ENCODE measurements at places on chromosomes 16 and 17.
A peak's percentile ranks its signal among the peaks of the same experiment; 100 is the strongest.

DNA sequence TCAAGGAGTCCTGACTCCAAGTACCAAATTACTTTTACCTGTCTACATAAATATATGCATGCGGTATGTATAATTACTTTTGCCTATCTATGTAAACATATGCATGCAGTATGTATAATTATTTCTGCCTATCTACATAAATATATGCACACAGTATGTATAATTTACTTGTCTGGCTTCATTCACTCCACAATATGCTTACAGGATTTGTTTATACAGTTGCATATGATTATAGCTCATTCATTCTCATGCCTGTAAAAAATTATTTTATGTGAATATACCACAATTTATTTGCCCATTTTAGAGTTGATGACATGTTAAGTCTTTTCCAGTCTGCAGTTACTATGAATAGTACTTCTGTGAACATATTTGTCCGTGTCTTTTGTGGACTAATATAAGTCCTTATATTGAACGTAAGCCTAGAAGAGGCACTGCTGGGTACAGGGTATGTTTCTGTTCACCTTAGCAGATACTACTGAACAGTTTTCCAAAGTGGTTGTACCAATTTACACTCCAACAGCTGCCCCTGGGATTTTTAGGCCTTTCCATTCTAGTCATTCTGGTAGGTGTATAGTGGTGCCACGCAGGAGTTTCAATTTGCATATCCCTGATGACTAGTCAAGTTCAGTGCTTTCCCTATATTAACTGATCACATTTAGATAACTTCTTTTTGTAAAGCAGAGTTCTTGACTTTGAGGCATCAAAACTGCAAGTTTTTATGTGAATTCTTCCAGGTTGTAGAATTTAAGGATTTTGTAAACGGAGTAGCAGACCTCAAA is 47.0 kb downstream of the MARVELD3 start:
- DNase-seq: no peak

GRCh38 chr16:12160249-12160648 is 183.7 kb downstream of the SNX29 start:
- DNase-seq: no peak

GRCh38 chr17:8698162-8698971 is 46.3 kb downstream of the CCDC42 start:
- no peak for DNase-seq

DNA sequence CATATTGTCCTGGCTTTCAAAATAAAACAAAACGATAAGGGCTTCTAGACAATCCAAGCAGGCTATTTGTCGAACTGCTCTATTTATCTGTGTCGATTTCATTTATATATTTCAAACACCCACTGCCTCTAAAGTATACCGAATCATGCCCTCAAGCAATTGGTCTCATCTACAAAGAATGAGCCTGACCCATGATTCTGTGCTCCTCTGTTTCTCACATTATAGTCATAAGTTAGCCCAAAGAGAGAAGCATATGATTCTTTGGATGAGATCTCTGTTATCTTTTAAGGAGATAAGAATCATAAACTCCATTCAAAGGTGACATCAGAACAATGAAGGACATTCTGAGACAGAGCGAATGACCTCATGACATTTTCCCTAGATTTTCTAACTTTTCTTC is 191.1 kb downstream of the MAP2K6 start:
- no peak for DNase-seq

- DNase-seq: no peak
Measured at GRCh38 chr17:80453126-80453997, 23.0 kb downstream of the NPTX1 start.

DNA sequence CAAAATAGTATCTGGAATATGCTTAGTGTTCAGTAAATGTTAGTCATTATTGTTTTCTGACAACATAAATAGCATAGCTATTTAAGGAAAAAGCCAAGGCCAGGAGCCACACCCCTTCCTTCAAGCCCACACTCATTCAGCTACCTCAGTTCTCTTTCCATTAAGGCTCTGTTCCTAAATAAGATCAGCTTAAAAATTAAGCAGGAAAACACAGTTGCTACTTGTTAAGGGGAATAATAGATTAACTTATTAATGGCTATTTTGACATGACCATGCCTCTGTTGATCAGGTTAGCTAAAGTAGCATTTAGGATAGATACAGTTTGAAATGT is 158.1 kb downstream of the CHD9 start:
- no peak for DNase-seq

- DNase-seq: no peak
Measured at GRCh38 chr16:23423496-23424049, 29.4 kb downstream of the COG7 start.

DNA sequence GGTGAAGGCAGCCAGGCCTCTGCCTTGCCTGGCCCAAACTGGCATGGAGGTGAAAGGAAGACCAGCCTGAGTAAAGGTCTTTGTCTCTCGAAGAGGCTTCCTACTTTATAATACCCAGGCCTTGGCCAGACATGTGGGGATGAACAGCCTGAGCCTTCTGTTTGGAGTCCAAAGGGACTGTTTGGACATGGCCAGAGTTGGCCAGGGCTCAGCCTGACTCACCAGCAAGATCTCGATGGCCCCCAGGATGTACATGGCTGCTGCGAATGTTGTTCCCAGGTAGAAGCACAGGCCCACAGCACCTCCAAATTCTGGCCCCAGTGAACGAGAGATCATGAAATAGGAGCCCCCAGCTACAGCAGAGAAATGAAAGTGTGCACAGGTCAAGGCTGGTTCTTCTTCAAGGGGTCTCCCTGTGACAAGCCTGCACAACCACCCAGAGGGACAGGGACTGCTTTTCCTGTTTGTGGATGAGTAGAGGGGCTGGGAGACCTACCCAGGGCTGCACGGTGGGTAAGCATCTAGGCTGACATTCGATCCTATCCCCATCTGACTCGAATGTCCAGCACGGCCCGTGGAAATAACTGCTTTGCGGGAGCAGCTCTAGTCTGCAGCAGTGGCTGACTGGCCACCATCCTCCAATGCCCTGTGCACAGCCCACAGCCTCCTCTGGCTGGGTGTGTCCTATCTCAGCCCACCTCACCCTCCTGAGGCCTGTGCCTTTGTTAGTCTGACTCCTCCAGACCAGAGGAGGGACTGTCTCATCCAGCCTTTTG is 10.7 kb upstream of the LCAT start:
- no peak for DNase-seq

- DNase-seq: no peak
Measured at GRCh38 chr17:5621026-5621425, 36.7 kb upstream of the NLRP1 start.

GRCh38 chr16:75458029-75458428 is 6.5 kb downstream of the TMEM170A start:
- no peak for DNase-seq

GRCh38 chr16:63195336-63195735 is 1159.1 kb upstream of the CDH8 start:
- DNase-seq: no peak

GRCh38 chr16:82368041-82368440 is 198.0 kb upstream of the MPHOSPH6 start:
- DNase-seq: no peak

GRCh38 chr16:83599789-83600462 is 207.9 kb upstream of the HSBP1 start:
- no peak for DNase-seq

DNA sequence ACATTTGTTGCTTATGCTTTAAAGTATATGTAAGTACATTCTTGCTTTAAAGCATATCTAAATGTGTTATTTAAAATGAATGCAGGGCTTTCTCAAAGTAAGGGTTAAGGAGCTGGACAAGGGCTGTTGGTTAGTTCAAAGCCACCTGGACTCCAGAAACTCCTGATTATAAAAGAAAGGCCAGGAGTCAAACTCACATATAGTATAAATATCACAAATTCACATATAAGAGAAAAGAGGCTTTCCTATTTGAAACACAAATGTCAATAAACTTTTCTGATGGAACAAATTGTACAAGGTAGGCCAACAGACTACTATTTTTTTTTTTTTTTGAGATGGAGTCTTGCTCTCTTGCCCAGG is 84.5 kb upstream of the CORO6 start:
- DNase-seq: no peak

GRCh38 chr16:86431540-86431939 is 78.8 kb upstream of the FOXF1 start:
- DNase-seq: no peak

DNA sequence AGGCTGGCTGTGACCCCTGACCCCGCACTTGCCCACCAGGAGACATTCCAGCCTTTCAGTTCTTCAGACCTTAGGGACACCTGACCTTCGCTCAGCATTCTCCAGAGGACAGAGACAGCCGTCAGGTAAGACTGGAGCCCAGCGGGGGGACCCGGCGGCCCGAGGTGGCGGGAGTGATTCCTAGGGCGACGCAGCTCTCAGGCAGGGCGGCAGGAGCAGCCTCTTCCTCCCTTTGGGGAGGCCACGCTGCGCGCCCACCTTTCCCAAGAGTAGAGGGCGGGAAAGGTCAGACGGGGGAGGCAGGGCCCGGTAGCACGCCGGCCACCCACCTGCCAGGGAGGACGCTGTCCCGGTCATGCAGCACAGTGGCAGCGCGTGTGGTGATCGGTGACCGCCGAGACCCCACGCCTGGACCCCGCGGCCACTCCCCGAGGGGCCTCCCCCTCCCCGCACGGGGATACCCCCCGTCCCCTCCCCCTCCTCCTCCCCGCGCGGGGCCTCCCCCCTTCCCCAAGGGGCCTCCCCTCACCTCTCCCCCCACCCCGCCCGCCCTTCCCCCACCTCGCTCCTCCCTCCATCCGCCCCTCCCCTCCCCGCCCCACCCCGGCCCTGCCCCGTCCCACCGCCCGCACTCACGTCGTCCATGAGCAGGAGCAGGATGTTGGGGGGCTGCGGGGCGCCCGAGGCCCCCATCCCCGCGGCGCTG is 472 bp downstream of the GALNS start:
- DNase-seq: no peak

DNA sequence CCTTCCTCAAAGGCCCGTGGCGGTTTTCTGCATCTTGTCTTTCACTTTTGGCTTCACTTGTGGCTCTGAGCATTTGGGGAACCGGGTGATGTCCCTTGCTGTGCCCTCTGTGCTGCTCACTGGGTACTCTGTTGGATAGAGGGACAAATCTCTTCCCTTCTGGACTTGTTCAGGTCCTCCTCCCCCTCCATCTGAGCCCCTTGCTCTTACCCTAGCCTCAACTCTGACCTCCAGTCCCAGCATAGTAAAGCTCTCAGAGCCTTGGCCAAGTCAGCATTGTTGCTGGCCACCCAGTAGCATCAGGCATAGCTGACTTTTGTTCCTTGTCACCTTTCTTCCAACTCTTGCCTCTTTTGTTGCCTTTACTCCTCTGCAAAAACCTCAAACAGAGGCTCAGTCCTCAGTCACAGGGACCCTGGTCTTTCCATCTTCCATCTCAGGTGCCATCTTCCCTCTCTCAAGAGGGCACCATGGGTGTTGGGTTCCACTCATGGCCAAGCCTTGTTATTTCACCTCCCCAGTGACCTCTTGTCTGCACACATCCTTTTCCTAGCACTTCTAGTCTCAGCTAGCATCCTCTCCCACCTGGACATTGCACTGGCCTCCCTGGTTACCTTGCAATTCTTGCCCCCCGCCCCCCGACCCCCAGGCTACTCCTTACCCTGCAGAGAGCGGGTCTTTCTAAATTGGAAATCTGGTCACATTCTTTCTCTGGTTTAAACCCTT is 393 bp upstream of the PSMB10 start:
- peak; percentile 72 for DNase-seq

DNA sequence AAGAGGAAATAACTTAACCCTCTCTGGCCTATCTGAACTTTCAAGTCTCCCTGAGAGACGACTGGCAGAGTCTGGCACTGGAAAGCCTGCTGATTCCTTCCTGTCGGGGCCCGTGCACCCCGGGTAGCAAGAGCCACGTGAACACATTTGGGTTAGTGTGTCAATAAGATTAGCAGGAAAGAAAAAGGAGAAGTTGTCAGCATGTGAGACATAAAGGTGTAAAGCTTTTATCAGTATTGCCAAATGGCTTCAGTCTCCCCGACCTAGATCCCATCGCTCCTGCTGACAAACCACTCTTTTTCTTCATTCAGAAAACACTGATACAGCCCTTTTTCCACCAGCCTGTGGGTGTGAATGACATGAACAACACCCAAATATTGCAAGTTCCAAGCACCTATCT is 74.4 kb downstream of the CCT6B start:
- no peak for DNase-seq

DNA sequence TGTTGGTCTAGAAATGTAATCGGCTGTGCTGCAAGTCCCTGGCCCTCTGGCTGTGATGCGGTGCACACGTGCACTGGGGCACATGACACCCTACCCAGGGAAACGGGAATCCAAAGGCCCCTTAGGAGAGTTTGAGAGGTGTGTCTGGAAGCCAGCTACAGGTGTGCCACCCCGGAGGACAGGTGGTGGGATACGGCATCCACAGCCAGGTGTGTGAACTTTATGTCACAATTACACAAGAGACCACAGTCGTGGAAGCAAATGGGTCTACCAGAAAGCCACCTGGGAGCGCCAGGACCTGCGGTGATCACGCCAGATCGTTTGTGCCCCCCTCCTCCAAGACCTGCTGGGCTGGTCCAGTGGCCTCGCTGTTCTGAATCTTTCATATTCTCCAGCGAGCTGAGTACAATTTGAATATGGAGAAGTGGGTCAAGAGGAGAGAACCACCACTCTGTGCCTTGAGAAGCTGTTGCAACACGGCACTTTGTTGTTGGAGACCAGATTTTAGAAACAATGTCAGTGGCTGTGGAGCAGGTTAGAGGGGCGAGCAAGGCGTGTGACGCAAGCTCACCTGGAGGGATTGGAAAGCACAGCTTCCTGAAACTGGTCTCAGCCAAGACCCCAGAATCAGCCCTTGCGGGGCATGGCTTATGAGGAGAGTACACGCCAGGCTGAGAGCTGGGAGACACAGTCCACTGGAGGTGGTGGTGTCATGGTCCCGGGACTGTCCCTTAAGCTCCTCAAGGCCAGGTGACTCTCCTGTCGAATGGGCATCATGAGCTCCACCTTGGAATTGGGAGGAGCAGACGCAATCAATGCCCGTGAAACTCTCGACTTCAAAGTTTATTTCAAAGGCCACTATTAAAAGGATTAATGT is 37.4 kb downstream of the COX4I1 start:
- no peak for DNase-seq

DNA sequence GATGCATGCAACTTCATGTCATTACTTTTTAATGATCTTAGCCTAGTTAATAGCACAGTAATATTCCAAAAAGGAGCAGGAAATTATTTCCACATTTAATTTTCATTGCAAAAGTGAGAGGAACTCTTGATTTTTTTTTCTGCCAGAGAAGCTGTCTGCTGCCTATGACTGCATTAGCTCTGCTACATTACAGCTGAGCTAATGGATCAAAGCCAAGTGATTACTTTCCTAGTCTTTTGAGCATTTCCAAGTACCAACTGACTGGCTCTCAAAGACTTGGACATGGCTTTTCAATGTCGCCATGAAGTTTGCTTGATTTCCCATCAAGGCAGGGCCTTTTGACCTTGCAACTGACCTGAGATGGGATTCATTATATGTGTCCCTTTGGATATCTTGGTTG is 356.6 kb upstream of the XYLT1 start:
- no peak for DNase-seq

DNA sequence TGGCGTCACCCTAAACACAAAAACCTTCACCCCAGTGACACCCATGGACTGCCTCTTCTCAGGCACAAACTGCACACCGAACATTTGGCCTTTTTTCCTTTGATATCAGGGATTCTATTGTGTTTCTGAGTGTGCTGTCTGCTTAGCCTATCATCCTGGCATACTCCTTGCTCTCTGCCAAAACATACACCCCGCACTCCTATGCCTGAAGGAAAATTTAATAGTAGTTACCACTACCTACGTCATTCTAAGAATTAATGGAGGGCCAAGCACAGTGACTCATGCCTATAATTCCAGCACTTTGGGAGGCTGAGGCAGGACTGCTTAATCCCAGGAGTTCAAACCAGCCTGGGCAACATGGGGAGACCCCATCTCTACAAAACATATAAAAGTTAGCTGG is 19.9 kb upstream of the SLFN13 start:
- DNase-seq: no peak

GRCh38 chr17:19384723-19385391 is 2.1 kb downstream of the MFAP4 start:
- DNase-seq: no peak

All from activated CD4-positive, alpha-beta T cell treated with anti-CD3 and anti-CD28 coated beads, Interleukin-2, amount 50 U/mL, for 4 hours (primary cell).